Heart right ventricle (tissue), 16 donors: ENCODE measurements at places on chromosomes 1 and 21.

DNA sequence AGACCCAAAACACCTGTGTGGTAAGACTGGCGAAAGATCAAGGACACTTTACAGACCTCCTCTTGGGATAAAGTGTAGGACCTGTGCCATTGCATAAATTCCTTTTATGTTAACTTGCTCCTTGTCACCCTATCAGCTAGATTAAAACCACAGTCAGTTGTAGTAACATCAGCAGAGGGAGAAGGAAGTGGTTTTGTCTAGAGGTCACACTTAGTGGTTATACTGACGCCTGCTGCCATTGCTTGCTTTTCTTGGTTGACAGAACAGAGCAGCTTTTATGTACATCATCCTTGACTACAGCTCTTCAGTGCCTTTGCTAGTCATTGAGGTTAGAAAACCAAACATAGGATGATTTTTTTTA is 101.4 kb downstream of the PBX1 start:
- no peak for DNase-seq

GRCh38 chr1:227092069-227092468 is 152.0 kb downstream of the COQ8A start:
- DNase-seq: no peak

DNA sequence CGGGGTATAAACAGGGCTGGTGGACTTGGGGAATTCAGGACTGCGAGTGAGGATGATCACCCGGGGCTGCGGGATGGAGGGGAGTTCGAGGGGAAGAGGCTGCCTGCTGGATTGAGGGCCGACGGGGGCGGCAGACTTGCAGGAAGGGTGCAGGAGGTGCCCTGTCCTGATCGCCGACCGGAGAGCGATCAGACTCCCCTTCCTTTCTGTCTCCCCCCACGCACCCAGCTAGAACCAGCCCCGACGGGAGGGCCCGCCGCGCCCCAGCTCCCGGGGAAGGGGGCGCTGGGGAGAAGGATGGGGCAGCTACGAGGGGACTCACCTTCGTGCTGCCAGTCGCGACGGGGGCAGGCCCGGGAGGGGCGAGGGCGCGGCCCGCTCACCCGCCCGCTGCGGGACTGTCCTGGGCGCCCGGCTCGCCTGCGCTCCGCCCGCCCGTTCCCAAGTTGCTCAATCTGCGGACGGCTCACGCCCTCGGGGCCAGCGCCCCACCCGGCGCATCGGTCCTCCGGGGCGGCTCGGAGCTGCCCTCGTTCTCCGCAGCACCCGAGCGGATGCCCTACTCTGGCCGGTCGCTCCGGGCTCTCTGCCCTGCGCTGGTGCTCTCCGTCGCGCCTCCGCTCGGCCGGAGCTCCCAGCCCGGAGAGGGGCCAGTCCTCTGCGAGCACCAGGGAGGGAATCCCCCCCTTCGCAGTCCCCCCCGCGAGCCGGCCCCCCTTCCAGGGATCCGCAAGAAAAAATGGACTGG is at the start of gene RSPO1:
Gene RSPO1 (minus strand): TSS at position 649 of the 748 bp plus-strand sequence. CDS start 5,231 bp downstream, outside the sequence.
- no peak for DNase-seq

- DNase-seq: no peak
Observed at GRCh38 chr1:205812271-205812877, 624 bp downstream of the SLC41A1 start.

GRCh38 chr1:224996266-224996665 is 66.8 kb downstream of the DNAH14 start:
- no peak for DNase-seq

DNA sequence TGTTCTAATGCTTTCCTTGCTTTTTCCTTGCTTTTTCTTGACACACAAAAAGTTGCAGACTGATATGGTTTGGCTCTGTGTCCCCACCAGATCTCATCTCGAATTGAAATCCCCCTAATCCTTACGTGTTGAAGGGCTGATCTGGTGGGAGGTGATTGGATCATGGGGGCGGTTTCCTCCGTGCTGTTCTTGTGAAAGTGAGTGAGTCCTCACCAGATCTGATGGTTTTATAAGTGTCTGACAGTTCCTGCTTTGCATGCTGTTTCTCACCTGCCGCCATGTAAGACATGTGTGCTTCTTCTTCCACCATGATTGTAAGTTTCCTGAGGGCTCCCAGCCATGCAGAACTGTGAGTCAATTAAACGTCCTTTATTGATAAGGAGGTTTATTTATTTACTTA is 11.3 kb downstream of the SPATA17 start:
- DNase-seq: no peak

DNA sequence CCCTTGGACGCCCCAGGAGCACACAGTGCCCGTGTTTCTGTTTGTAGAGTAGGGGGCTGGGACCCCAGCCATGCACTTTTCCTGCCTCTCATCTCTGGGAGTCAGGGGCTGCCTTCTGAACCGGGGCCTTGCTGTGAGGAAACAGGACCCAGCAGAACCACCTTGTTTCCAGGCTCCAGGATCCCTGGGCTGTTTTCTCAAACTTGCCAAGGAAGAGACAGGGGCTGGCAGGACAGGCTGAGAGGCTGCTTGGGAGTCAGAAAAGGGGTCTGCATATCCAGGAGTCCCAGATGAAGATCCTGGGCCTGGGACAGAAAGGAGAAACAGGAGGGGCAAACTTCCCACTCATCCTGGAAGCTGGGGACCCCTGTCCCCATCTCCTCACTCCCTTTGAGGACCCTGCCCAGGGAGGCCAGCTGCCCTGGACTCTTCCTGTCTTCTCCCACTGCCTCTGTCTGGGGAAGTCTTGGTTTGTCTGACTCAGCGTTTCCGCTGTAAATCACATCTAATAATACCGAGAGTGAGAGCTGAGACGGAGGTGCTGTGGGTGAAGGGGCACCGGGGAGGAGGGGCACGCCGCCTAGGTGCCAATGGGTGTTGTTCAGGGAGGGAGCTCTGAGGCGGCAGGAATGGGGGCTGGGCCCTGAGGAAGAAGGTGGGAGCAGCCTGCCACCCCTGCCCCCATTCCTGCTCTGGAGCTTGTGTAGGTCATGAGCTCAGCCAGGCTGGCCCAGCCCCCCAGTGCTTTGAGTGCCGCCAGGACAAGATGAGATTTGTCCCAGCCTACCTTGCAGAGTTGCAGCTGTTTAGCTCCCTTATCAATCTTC is 16.7 kb downstream of the POU3F1 start:
- DNase-seq: peak; percentile 39
